ENCODE measurements at places on chromosomes 1 and 21. TPM values are rescaled to one million over a fixed set of nuclear protein-coding genes. Genes with fewer than 3 reads are reported as not detected.

DNA sequence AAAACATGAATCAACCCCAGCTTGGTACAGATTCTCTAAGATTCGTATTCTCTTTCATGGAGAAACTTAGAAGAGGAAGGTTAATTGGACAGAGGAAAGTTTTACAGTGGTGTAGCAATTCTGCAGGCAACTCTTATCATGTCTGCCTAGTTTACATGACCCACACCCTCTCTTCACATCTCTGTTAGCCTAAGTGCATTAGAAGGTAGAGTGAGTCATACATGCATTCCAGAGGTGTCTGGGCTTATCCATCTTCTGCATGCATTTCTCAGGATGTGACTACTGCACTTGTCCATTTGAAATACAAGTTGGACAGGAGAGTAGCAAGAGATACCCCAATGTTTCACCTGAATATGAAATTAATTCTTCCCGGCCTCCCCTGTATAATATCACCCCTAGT is 578.4 kb upstream of the NCAM2 start:
- DNase-seq: no peak
- no peak overlapping the region for H3K4me3 ChIP-seq
- H3K4me1 ChIP-seq: no peaks in the 10 kb centered on the region
- no peaks in the 10 kb centered on the region for H3K27me3 ChIP-seq
- no peak overlapping the region for H3K27ac ChIP-seq
- H3K36me3 ChIP-seq: no peaks in the 10 kb centered on the region

GRCh38 chr1:7657287-7658016 is 113.6 kb upstream of the VAMP3 start:
- no peak overlapping the region for H3K4me3 ChIP-seq
- H3K27me3 ChIP-seq: peaks cover 3% of the 10 kb centered on the region

DNA sequence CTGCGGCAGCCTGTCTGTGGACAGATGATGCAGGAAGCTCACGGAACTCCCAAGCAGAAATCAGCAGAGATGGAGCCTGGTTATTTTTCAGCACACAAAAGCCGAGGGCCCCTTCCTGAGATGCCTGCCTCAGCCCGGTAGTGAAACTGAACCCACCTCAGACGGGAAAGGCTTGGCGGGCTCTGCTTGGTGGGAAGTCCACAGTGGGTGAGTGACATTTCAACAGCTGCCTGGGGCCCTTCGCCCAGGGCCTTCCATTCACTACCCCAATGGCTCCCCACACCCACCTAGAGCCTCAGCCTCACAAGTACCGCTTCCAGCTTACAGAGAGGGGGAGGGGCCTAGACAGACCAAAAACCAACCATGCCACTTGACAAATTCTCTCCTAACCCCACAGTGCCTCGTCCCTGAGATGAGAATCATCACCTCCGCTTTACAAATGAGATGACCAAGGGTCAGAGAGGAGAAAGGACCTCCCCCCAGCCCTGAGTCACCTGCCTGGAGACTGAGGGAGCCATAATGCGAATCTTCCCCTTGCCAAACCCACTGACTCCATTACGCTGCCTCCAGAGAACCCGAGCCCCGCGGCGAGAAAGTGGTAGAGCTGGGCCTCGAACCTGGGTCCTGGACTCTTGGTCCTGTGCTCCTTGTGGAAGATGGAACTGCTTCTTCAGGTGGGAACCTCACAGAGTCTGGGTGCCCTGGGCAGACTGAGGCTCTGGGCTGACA is 3.4 kb upstream of the ECE1 start:
- H3K27me3 ChIP-seq: no peaks in the 10 kb centered on the region
- peaks cover 69% of the 10 kb centered on the region for H3K4me1 ChIP-seq
- no peak for DNase-seq
- H3K4me3 ChIP-seq: no peak overlapping the region

DNA sequence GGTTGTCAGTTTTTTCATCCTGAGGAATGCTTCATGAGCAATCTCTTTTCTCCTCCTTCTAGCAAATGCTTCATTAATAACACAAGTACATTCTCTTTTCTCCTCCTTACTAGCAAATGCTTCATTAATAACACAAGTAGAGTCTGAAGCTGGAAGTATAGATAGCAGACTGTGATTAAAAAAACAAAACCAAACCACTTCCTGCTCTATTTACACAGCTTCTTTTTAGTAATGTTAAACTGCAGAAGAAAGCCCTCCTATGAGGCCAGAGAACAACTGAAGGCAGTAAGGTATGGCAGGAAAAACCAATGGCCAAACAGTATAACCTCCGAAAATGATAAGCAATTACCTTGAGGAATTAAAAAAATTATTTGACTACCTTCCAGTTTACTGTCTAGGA is 90.1 kb downstream of the ZSWIM5 start:
- H3K27ac ChIP-seq: no peak overlapping the region
- H3K36me3 ChIP-seq: no peaks in the 10 kb centered on the region
- H3K4me1 ChIP-seq: no peaks in the 10 kb centered on the region
- no peak for DNase-seq

GRCh38 chr1:99374109-99374508 is 109.8 kb downstream of the PLPPR4 start:
- DNase-seq: no peak
- H3K27me3 ChIP-seq: no peaks in the 10 kb centered on the region
- no peaks in the 10 kb centered on the region for H3K36me3 ChIP-seq
- H3K4me1 ChIP-seq: no peaks in the 10 kb centered on the region

DNA sequence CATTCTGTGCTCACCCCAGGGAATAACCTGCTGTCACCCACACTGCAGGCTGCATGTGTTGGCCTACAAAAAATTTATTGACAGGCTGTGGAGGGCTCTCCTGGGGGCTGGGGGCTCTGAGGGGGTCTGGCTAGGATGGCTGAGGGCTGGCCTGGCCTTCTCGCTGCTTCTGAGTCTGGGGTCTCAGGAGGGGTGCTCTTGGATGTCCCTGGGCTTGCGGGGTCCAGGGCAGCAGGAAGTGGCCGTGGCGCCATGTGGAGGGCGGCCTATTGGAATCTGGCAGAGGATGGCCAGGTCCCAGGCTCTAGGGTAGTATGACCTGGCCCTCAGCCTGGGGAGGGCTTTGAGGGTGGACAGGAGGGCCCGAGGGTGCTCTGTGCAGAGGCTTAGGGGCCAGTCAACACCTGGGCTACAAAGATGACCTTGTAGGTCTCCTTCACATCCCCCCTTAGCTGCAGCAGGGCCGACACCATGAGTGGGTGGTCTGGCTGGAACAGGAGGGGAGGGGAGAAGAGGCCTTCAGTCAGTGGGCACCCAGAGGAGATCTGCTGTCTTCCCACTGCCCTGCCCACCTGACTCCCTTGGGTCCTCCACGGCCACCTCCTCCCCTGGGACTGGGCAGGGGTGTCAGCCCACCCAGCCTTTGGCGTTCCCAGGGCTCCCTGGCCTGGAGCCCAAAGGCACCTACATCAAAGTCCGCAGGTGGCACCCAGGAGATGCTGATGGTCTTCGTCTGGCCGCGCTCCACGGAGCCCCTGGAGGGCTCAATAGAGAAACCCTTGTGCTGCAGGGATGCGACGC is 3.0 kb upstream of the TMEM52 start:
- H3K4me3 ChIP-seq: no peak overlapping the region
- H3K27me3 ChIP-seq: no peaks in the 10 kb centered on the region
- H3K4me1 ChIP-seq: peaks cover 26% of the 10 kb centered on the region
- DNase-seq: no peak
- no peaks in the 10 kb centered on the region for H3K36me3 ChIP-seq

GRCh38 chr1:56686169-56686568 is 41.1 kb downstream of the PRKAA2 start:
- no peaks in the 10 kb centered on the region for H3K27me3 ChIP-seq
- no peak overlapping the region for H3K4me3 ChIP-seq
- H3K4me1 ChIP-seq: no peaks in the 10 kb centered on the region
- no peak for DNase-seq

DNA sequence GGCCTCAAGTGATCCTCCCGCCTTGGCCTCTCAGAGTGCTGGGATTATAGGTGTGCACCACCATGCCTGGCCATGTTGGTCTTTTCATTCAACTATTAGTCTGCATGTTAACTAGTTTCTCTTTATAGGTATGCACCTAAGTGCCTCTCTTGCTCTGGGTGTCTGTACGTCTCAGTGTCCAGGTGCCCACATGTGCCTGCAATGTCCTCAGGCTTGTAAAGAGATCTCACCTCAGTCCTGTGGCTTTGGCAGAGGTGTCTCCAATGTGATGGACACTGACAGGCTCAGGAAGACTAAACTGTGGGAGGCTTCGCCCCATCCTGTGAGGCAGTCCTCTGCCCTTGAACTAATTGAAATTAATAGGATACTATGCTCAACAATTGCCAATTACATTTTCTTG is 526.3 kb downstream of the PTPRU start:
- H3K27ac ChIP-seq: no peak overlapping the region
- DNase-seq: no peak
- no peaks in the 10 kb centered on the region for H3K4me1 ChIP-seq
- no peaks in the 10 kb centered on the region for H3K36me3 ChIP-seq
- peaks cover 28% of the 10 kb centered on the region for H3K27me3 ChIP-seq

GRCh38 chr1:82464362-82465001 is 663.7 kb downstream of the ADGRL2 start:
- peaks cover 18% of the 10 kb centered on the region for H3K4me1 ChIP-seq
- no peak overlapping the region for H3K27ac ChIP-seq
- no peak overlapping the region for H3K4me3 ChIP-seq

DNA sequence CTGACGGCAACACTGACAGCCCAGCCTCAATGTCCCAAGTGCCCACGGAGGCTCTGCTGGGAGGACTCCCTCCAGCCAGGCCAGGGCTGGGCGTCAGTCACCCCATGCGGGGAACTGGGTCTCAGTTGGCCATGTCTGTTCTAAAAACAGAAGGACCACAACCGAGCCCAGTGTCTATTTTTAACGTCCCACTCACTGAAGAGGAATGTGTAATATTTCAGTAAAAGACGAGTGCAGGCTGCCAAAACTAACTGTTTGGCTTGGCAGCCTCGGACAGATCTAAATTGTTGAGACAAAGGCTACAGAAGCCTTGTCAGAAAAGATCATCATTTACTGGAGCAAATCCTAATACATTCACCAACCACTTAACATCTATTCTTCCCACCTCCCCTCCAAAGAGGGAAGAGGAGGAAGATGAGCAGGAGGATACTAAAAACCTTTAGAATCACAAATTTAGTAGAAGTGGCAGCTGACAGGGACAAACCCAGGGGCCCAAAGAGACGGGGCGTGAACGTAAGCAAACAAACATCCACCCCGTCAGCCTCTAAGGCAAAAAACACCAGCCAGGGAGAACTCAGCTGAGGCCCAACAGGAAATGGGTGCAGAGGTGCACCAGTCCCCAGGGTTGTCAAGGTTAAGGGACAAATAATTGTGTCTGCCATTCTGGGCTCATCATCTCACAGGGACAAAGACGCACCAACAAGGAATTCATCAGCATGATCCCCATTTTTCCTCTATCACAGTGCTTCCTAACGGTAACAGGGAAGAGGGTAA is 18.7 kb downstream of the C1orf198 start:
- H3K27me3 ChIP-seq: no peaks in the 10 kb centered on the region
- peaks cover 23% of the 10 kb centered on the region for H3K4me1 ChIP-seq
- peaks cover 25% of the 10 kb centered on the region for H3K36me3 ChIP-seq
- peak overlapping the region; percentile 31 for H3K27ac ChIP-seq
- no peak overlapping the region for H3K4me3 ChIP-seq
- no peak for DNase-seq

DNA sequence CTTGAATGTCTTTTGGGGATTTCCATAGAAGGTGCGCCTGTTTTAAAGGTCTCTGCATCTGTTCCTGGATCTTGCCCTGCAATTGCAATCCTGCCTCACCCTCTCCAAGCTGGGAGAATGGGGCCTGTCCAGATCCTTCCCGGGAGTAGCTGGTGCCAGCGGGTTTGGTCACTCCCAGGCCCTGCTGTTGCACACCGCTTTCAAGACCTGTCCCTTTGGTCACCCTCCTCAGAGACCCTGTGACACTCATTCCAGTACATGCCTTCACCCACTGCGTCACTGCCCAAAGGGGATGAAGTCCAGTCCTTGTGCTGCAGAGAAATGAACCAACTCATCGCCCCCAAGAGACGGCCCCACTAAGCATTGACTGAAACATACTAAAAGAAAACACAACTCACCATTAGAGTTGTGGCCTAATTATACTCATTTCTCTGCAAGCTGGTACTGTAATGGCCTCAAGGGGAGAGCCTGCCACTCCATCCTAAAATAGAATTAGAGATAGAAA is 1.9 kb upstream of the IRF2BP2 start:
- DNase-seq: peak; percentile 86
- H3K4me3 ChIP-seq: peak overlapping the region; percentile 87
- peaks cover 48% of the 10 kb centered on the region for H3K4me1 ChIP-seq

DNA sequence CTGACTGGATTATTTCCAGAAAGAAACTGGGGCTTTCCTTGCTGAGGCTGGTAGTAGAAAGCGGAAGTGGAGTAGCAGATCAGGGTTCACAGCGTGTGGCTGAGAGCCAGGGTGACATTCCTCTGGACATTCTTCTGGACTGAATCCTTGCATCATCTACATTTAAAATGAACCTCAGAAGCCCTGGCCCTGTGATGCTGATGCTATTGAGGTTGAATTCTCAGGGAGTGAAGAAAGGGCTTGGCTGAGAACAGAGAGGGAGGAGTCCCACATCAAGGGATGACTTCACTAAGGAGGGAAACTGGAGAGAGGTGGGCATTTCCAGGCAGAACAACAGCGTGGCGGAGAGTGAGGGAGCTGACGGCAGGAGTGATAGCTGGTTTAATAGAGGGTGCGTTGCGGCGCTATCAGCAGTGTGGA is 102.3 kb upstream of the LMO4 start:
- no peaks in the 10 kb centered on the region for H3K36me3 ChIP-seq
- H3K4me3 ChIP-seq: no peak overlapping the region
- H3K4me1 ChIP-seq: peaks cover 9% of the 10 kb centered on the region
- H3K27me3 ChIP-seq: no peaks in the 10 kb centered on the region

DNA sequence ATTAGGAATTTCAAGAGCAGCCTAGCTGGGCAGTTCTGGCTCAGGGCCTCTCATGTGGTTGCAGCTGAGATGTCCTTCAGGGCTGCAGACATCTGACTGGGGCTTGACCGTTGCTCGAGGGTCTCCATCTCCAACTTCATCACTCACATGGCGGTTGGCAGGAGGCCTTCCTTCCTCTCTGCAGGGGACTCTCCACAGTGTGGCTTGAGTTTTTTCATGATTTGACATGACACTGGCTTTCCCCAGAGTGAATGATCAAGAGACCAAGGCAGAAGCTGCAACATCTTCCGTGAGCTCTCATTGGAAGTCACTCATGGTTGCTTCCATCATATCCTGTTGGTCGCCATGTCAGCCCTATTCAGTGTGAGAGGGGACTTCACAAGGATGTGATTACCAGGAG is 74.6 kb downstream of the RUNX3 start:
- H3K36me3 ChIP-seq: no peaks in the 10 kb centered on the region
- no peak overlapping the region for H3K4me3 ChIP-seq
- no peaks in the 10 kb centered on the region for H3K27me3 ChIP-seq
- H3K4me1 ChIP-seq: no peaks in the 10 kb centered on the region

FNBP1L gene
- 60.8 TPM for total RNA-seq

C1orf87 gene
- total RNA-seq: not detected

IL12RB2 gene
- total RNA-seq: 1.0 TPM

CD34 gene
- total RNA-seq: 31.1 TPM

KCNK1 gene
- 14.6 TPM for total RNA-seq

OR2G6 gene
- not detected for total RNA-seq

SLC19A2 gene
- 22.9 TPM for total RNA-seq

ZC3H12A gene
- total RNA-seq: 107 TPM

All from suprapubic skin (tissue), 4 donors.